ENCODE measurements at places on chromosomes 7 and 10.

DNA sequence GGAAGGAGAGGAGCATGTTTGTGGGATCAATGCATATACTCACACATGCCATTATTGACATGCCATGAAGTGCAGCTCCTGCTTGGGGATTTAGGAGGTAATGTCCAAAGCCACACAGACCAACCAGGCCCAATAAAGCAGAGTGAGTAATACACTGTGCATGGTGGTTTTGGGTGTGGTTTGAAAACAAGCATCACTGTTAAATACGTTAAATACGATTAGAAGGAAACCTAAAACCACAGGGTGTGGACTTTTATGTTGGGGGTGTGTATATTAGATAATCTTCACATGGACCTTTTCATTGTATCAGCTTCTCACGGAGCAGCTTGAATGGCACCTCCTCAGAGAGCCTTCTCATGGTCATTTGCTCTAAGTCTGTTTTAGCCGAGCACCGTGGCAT is 10.4 kb upstream of the EIF3A start:
- DNase-seq: no peak

GRCh38 chr7:108188724-108189123 is 58.6 kb upstream of the LAMB4 start:
- no peak for DNase-seq

DNA sequence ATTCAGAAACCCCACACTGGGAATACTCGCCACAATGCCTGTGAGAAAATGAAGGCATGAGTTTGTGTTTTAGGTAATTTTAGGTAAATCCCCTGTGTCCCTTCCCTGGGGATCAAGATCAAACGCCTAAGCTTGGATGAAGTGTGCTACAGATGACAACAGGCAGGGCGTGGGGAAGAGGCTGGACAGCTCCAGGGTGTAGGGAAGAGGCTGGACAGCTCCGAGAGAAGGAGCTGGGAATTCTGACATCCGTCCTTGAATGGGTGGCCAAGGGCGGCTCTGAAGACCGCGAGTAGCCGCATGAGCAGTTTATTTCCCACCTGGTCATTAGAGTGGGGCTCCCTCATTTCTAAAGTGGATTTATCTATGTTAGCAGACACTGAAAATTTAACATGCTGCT is 109.7 kb downstream of the RAMP3 start:
- DNase-seq: no peak

- DNase-seq: no peak
Observed at GRCh38 chr10:34112171-34112782, 702.8 kb downstream of the PARD3 start.

GRCh38 chr10:88957381-88957780 is 4.8 kb upstream of the ACTA2 start:
- no peak for DNase-seq

- DNase-seq: no peak
Observed at GRCh38 chr7:42972699-42973500, 40.7 kb downstream of the MRPL32 start.

DNA sequence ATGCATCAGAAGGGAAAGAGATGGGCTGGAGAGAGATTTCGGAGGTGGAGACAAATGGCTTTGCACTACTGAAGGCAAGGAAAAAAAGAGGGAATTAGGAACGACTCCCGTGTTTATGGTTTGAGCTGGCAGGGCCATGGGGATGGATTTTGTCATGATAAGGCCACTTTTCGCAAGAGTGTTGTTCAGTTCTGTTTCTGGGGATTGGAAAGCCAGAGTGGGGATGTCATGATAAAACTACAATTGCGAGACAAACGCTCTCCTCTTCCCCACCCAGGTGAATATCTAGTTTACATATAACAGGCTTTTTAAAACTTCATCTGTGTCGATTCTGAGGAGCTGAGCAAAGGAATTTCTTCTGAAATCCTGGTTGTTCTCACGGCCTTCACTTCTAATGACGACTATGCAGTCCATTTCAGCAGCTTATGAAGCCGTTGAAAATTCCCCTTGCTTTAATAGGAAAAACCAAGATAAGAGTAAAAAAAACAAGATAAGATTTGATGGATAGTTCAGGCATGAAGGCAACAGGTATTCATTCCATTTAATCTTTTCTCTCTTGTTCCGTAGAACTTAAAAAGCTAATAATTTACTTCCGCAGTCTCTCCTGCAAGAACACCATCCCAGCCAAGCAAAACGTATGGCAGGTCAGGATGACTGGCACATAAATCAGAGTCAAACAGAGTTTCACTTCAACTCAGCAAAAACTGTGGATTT is 245.6 kb upstream of the PITRM1 start:
- no peak for DNase-seq

GRCh38 chr7:140425718-140426117 is 21.9 kb downstream of the RAB19 start:
- no peak for DNase-seq

GRCh38 chr7:1365846-1366245 is 93.4 kb downstream of the MICALL2 start:
- no peak for DNase-seq

- DNase-seq: no peak
Observed at GRCh38 chr10:48214716-48215485, 59.6 kb downstream of the FRMPD2 start.

GRCh38 chr10:754914-755313 is 65.4 kb upstream of the DIP2C start:
- no peak for DNase-seq

- no peak for DNase-seq
Observed at GRCh38 chr7:85237721-85238120, 50.9 kb upstream of the SEMA3D start.

GRCh38 chr10:110533149-110533548 is 34.3 kb upstream of the SMC3 start:
- no peak for DNase-seq

- DNase-seq: no peak
Observed at GRCh38 chr7:36303202-36304098, 86.2 kb upstream of the ANLN start.

DNA sequence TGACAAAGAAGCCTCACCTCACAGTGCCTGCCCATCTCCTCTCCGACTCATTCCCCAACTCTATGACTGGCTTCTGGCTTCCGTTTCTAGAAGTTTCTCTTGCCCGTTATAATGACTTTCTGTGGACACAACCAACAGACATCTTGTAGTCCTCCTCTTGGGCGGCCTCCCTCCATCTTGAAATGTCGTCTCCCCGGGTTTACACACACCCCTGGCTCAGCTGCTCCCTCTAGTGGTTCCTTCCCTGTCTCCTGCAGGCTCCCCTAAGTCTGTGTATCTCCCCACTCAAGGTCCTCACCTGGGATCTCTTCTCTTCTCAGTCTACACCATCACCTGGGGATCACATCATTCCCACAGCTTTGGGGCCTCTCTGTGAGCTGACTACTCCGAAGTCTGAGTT is 123.4 kb upstream of the NEBL start:
- no peak for DNase-seq

DNA sequence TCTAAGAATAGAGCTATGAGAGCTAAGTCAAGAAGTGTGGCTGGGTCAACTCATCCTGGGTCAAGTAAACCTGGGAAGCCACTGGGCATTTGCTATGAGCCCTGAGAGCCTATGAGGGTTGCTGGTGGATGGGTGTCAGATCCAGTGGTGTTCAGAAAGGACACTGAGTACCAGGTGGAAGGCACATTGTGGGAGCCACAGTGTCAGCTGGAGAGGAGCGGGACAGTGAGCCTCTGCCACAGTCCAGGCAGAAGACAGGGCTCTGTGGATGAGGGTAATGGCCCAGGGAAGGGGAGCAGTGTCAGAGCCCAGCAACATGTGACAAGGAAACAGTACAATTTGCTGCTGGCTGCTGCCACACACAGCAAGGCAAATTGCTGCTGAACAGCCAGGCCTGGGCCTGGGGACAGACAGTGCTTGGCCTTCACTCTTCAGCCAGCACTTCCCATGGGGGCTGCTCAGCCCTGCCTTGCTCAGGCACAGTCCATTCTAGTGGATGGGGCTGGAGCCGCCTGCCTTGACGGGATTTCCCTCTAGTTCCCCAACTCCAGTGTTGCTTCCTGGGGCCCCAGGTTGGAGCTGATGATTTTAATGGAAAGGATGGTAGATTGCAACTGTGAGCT is 90.9 kb upstream of the CHST15 start:
- no peak for DNase-seq

DNA sequence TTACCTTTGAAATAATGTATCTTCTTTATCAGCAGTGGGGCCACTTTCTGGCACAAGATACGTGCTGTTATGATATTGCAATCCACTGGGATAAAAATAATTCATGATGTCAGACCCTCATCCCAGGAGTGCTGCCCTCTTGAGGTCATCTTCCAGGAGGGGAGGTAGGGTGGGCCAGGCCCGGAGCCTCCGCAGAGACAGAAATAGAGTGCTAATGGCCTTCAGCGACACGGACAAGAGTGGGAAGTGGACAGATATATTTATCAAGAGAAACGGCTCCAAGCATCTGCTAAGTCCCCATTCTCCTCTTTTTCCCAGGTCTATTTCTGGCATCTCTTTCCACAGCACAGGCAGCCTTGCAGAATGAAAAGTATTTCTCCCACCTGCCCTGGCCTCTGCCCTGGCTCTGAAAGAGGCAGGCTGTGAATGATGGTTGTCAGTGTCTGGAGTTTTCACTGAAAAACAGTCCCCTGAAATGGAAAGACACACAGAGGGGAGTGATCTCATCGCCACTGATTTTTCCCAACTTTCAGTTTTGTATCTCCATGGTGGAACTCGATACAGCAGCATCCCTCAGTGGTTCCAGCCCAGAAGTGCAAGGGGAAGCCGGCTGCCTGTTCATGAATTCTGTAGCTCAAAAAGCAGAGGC is 251.7 kb upstream of the MYO3A start:
- no peak for DNase-seq

DNA sequence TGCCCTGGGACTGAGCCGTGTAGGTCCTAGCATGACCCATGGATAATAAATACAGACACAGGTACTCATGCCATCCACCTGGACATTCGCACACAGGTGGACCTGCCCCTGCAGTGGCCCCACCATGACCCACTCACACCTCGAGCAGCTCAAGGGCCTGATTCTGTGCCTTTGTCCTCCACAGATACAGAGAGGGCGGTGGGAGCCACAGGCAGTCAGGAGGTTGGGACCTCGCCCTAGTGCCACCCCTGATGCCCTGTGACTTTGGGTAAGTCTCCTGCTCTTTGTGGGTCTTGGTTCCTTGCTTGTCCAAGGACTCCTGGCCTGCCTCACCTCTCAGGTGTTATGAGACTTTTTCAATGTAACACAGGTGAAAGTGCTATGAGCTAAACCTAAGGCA is 42.9 kb downstream of the C10orf120 start:
- DNase-seq: no peak

DNA sequence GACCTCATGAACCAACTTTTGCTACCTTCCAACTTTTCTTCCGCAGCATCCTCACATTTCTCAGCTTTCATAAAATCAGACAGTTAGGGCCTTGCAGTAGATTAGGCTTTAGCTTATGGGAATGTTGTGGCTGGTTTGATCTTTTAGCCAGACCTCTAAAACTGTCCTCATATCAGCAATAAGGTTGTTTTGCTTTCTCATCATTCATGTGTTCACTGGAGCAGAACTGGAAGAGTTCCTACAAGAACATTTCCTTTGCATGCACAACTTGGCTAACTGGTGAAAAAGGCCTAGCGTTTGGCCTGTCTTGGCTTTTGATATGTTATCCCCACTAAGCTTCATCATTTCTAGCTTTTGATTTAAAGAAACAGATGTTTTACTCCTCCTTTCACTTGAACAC is 130.0 kb upstream of the LRRTM3 start:
- no peak for DNase-seq

GRCh38 chr7:41339913-41340676 is 362.8 kb downstream of the INHBA start:
- no peak for DNase-seq

GRCh38 chr10:45371560-45371959 is 2.5 kb upstream of the ALOX5 start:
- DNase-seq: no peak

DNA sequence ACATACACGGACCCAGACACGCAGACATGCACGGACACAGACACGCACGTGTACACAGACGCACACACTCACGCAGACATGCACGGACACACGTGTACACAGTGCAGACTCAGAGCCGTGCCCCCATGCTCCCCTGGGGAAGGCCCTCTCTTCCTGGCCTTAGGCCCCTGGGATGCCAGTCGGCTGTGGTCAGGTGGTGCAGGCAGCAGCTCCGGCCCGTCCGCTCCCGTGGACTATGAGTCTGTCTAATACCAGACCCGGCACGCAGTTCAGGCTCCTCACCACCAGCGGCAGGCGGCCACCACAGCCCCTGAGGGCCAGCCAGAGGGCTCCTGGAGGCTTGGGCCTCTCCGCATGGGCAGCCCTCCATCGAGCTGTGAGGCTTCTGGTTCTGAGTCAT is 52.0 kb upstream of the NKX6-2 start:
- DNase-seq: no peak

GRCh38 chr7:91427051-91427450 is 162.8 kb downstream of the FZD1 start:
- DNase-seq: no peak
